ENCODE measurements at places on chromosomes 4 and X.

- ATAC-seq = peak; percentile 97
Measured at GRCh38 chrX:13266641-13267345, 53.1 kb downstream of the ATXN3L start.

DNA sequence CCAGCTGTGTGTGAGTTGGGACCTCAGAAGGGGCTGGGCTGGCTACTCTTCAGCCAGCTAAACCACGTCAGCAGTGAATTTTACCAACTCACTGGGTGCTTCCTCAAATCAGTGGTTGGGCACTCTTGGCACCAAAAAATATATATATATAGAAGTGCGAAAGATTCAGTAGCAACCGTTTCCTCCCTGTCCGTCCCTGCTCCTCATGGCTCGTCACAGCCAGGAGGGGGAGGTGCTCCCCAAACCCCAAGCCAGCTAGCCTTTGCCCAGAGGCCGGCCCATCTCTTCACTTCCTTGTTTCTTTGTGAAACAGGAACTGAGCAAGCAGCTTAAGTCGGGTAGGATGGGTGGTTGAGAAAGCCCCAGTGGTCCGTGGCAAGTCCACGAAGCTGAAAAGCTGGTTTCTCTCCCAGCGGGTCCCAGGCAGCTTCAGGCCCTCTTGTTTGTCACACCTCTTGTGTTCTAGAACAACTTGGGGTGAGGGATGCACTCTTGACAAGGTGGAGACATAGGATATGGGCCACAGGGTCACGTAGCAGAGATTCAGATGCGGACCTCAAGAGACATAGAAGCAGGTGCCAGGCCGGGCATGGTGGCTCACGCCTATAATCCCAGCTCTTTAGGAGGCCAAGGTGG, 6.8 kb upstream of the SASH3 start:
- ATAC-seq = no peak

DNA sequence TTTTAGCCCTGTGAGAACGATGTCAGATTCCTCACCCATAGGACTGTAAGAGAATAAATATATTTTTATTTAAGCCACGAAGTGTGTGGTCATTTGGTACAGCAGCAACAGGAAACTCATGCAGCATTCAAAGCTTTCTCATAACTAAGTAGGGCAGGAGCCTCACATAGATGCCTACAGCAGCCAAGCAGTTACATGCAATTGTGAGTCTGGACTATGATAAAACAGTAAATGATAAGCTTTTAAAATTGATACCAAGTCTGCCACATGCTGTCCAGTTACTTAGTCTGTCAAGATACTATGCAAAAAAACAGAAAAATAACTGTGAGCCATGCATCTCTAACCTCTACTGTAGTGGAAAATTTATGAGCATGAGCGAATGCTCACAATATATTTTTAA, 359.6 kb downstream of the HS3ST1 start:
- peak; percentile 54 for ATAC-seq

DNA sequence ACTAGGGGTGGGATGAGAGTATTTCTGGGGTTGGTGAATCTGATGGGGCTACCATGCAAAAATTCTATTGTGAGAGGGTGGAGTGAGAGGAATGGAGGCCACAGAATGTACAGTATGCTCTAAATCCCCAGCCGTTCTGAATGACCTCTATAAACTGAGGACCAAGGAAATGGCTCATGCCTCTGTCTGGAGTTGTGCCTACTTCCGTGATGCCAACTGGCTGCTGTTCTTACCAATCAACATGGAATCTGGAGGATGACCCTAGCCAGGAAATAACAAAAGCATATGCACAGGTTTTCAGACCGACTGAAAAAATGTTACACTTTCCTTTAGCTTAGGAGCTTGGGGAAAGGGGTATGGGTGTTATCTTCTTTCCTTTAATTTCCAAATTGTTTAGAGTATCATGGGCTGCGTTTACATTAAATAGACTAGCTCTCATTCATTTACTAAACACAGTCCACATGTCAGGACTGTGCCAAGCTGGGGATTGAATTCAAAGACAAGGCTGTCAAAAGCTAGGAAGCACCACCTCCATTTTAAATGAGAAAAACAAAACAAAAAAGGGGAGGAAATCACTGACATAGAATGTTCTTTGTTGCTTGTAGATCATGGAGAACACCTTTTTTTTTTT, 20.2 kb upstream of the CCKAR start:
- no peak for ATAC-seq

DNA sequence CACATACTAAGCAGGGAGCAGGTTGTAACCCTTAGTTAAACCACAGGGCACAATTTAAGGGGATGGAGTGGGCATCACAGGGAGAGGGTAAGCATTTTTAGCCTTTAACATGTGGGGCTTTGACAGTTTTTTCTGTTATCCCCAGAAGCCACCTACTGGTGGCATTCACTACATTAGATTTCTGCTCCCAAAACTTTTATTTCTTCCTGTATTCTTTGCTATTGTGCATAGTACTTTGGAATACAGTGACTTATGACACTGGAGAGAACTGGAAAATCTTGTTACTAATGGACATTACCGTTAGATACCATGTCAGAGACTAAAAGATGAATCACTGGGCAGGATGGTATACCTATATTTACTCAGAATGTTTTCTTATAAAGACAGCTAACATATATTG, 7.3 kb downstream of the TRIM75 start:
- no peak for ATAC-seq

DNA sequence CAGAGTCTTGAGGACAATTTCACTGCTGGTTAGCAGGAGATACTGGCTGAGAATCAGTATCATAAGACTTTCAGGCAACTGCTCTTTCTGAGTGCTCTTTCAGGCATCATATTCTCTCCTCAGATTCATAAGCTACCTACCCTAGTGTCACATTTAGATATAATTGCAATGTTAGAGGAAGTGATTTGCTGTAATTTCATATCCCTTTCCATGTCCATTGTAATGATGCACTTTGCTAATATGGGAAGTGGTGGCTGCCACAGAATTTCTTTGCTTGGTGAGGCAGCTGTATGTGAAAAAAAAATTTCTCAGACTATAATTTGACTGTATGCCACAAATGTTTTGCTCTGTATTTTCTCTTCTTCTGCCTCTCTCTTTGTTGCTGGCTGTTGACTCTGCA, 63.3 kb downstream of the DOCK11 start:
- ATAC-seq = no peak

GRCh38 chr4:42440083-42440482, 42.8 kb downstream of the SHISA3 start:
- ATAC-seq = peak; percentile 57

GRCh38 chr4:140901736-140902336, 145.7 kb upstream of the TBC1D9 start:
- ATAC-seq = peak; percentile 51

DNA sequence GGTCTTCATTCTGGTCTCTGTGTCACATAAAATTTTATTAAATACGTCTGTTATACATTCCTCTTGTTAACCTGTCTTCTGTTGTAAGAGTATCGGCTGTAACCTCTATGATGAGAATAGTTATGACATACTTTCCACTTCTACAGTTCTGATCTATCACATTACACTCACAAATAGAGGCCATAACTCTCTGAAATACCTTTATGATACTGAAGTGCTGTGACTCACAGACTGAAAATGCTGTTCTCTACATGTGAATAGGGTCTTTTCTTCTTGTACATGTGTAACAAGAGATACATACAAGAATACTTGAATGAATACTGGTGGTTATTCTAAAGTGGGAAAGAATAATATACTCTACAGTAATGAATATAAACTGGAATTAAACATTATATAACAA, 1047.6 kb downstream of the TECRL start:
- ATAC-seq = no peak

GRCh38 chrX:46627062-46627461, 53.5 kb downstream of the CHST7 start:
- no peak for ATAC-seq

DNA sequence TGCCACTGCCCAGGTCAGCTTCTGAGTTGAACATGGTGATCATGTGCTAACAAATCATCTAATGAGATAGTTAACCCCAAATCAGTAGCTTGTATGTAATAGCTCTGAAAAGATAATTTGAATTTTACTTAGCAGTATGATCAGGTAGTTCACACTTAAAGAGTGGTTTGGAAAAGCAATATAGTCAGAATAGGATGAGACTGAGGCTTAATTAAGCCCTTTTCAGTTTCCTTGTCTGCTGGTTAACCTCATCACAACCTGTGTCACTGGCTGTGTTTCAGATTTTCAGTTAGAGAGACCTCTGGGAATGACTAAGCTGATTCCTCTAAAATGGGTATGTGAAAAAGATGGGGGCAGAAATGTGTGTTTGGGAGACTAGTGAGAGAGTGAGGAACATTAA, 38.1 kb downstream of the GPR174 start:
- ATAC-seq = no peak

GRCh38 chr4:148425327-148426110, 16.7 kb downstream of the NR3C2 start:
- no peak for ATAC-seq

DNA sequence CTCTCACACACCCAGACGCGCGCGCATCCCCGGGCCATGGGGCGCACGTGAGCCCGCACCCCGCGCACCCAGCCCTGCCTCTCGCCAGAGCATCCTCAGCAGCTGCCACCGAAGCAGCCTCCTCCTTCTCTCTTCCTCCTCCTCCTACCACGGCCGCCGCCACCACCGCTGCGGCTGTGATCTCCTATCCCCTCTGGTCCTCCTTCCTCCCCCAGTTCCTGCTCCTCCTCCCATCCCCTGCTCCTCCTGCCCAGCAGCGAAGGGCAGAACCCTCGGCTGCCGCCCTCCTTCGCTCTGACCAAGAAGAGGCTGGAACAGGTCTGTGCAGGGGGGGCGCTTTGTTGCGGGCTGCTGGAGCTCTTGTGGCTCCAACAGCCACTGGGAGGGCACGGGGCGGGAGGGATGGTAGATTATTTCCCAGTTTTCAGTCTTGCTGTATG, 148.7 kb upstream of the CHRDL1 start:
- peak; percentile 88 for ATAC-seq

DNA sequence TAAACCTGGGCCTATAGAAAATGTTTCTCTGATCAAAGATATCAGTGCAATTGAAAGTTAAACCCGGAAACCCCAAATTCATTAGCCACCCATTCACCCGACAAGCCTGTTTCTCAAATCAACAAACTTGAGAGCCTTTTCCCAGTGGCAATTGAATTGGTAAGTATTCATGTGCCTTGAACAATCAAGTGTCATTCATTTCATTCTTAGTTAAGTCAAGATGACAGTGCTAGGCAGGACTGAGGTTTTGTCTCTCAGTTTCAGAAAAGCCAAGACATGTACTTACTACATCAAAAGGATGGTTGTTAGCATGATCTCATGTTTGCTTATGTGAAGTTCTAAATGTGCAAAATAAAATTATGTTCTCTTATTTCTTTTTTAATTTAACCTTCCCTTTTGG, 32.3 kb downstream of the CC2D2A start:
- ATAC-seq = peak; percentile 5

- ATAC-seq = no peak
Measured at GRCh38 chr4:8648816-8649630, 56.5 kb downstream of the CPZ start.

DNA sequence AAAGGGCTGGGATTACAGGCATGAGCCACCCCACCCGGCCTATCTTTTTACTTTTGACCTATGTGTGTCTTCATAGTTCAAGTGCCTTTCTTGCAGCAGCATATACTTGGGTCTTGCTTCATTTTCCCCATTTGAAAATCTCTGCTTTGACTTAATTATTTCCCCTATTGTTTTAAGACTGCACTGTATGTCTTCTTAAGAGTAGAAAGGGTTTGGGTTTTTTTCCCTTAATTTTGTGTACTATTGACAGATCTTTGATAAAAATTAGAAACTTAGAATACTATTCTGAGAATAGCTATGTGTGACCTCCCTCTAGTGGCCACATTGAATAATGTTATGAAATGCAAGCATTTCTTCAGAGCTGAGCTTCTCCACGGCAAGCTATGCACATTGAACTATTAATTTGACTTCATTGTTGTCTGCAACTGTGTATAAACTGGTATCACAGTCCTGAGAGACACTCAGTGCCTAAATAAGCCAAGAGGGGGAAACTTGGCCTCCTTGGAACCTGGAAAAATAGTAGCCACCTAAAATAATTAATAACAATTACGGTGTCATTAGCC, 8.7 kb upstream of the SLC25A4 start:
- ATAC-seq = peak; percentile 75

- no peak for ATAC-seq
Measured at GRCh38 chr4:148162991-148163390, 279.2 kb downstream of the NR3C2 start.

DNA sequence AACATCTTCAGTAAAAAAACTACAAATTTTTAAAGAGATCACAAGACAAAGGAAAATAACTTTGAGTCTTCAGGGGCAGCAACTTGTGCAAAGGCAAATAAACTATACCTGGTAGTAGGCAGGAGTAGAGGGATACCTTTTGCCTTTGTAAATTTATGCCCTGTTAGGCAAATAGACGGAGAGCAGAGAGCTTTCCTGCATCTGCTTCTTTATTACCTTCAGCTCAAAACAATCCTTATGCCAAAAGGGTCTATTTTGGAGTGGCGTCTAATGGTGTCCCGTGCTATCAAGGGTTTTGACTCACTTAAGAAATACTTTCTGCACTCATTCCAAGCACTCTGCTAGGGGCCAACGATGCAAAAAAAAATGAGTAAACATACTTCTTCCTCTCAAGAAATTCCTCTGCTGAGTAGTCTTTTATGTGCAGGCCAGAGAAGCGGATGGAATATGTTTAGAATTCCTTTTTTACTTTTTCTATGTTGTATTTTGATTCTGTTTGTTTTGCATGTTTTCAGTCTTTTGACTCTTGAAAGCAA, 131.9 kb downstream of the ANXA5 start:
- no peak for ATAC-seq

GRCh38 chr4:152356428-152357034, 179.4 kb downstream of the FBXW7 start:
- ATAC-seq = no peak

DNA sequence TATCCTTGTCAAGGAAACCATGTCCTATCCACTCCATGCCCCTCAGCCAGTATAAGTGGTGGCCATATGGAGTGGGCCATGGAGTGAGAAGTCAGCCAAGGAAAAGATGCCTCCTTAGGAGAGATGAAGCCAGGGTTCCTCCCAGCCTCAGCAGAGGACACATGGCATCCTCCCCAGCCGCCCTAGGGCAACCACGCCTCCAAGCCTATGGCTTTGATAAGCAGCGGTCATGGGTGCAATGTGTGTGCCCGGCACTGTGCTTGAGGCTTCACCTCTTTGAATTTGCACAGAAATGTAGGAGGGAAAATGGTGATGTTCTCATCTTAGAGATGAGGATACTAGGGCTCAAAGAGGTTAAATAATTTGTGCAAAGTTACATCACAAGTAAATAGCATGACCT, 34.6 kb upstream of the TBC1D14 start:
- no peak for ATAC-seq

DNA sequence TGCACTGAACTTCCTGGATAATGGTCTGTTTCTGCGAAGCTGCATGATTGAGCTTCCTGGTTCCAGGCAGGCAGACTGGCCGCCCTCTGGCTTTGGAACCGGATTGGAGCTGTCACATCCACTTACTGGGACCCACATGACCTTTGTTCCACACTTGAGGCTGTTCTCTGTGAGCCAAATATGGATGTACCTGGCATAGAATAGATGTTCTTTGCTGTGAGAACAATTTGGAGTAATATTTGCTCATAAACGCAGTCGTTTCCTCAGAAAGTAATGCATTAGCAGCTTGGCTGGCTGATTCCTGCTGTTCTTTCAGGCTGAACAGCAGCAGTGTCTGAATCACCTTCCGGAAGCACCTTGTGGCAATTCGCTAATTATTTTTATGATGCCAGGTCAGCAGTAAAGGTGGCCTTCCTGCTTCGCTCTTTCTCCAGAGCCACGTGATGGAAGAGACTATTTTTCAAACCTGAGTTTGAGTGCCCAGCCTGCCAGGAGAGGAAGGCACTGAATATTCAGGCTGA, 78.1 kb upstream of the BOD1L1 start:
- peak; percentile 50 for ATAC-seq

- no peak for ATAC-seq
Measured at GRCh38 chr4:38765382-38765781, 17.4 kb downstream of the TLR10 start.

GRCh38 chr4:159787901-159788300, 685.0 kb downstream of the RAPGEF2 start:
- ATAC-seq = no peak

Measured in motor neuron (in vitro differentiated cells).